ENCODE measurements at places on chromosomes 7 and 10.

DNA sequence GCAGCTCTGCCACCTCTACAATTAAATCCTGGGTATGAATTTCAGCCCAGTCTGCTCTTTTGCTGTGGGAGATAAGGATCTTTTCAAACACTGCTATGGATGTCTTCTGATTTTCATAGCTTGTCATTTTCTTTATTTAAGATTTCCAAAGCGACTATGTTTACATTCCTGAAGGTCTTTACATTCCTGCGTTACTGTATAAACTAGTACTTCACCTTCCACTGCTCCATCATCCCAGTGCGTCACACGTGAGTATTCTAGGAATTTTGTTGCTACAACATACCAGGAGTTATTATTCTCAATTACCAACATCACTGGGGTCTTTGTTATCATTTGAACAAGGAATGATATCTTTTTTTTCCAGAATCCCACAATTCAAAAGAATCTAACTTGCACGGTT is 944.7 kb downstream of the SORCS3 start:
- DNase-seq, result peak; percentile 62

DNA sequence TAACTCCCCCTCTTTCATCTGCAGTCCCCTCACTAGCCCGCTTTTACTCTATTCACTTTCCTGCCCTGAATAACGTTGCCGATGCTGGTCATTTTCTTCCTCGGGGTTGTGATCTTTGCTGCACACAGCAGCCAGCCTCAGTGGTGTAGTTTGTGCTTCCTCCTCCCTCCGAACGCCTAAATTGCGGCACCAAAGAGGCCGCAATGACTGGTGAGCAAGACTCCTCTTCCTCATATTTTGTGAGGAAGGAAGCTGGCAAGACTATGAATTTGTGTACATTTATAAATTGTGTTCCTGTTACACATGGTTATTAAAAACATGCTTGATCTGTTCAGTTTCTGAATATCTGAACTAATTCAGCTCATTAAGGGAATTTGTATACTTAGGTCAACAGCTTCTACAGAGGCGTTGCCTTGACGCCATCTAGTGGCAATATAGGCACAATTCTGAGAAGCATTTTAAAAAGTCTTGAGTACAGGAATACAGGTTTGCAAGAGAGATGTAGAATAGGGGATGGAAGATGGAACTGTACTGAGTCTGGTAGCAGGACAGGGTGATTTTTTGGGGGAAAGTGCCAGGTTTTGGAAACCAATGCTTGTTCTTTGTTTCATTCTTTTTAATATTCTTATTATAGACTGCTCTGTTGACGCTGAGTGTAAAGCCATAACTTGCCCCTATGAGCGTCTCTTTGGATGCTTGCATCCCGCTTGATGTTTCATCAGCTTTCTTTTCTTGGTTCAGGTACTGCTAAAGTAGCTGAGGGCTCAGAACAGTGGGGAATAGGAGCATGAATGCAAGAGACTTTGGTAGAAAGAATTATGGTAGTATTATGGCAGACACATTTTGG is 4.1 kb upstream of the TAS2R5 start:
- peak; percentile 61 for DNase-seq

- DNase-seq, result no peak
Measured at GRCh38 chr10:36336315-36336714, 694.2 kb upstream of the FZD8 start.

GRCh38 chr7:53035499-53036412 is at the start of gene POM121L12:
Gene POM121L12, plus strand, starts transcription at chr7:53035633. Its CDS starts 39 bp downstream, at chr7:53035672.
- DNase-seq, result no peak

DNA sequence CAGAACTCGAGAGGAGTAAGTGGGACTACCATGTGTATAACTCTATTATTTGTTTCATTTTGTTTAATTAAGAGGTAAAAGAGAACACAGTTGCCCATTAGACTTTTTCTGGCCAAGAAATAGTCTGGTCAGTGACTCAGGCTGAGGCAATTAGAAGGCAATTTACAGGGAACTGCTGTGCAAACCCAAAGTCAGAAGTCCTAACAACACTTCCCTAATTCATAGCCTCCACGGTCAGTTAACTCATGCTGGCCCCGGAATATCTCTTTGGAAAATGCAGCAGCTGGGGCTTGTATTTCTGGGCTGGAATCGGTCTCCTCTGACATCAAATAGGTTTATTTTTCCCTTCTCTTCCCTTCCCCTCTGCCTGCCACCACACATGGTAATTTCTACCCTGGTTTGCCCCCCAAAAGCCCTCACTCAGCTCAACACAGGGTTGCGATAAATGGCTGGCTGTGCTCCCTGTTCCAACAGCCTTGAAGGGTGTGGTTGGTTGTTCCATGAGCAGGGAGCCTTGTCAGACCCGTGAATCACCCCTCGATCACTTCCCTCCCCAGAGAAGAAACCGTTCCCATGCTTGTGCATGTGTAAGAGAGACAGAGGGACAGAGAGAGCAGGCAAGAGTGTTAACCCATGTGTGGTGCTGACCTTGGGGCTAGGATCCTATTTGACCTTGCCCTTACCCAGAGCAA is 5.3 kb downstream of the SH3PXD2A start:
- peak; percentile 80 for DNase-seq

GRCh38 chr10:83346266-83346910 is 792.9 kb upstream of the GHITM start:
- DNase-seq, result peak; percentile 2

GRCh38 chr7:130140551-130141160 is 64.5 kb downstream of the TMEM209 start:
- DNase-seq, result no peak

DNA sequence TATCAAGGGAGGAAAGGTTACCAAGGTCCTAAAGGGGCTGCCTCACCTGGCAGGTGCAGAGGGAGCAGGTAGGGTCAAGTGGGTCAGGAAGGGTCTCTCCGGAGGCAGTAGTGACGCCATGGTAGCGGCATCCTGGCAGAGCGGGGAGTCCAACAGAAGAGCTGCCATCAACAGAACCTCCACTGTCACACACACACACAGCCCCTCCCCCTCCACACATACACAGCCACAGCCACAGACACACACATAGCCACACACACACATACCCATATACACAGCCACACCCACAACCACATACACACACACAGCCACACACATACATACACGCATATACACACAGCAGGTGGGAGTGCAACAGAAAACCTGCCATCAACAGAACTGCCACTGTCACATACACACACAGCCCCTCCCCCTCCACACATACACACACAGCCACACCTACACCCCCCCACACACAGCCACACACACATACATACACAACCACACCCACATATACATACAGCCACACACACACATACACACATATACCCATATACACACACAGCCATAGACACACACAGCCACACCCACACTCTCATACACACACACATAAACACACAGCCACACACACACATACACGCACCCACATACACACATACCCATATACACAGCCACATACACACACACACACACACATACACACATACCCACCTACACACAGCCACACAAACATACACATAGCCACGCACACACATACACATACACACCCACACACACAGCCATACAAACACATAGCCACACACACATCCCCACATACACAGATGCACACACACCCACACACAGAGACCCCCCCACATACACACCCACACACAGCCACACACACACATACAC is 23.1 kb downstream of the KCP start:
- DNase-seq, result no peak

- no peak for DNase-seq
Measured at GRCh38 chr10:102017295-102017694, 38.7 kb downstream of the ARMH3 start.

DNA sequence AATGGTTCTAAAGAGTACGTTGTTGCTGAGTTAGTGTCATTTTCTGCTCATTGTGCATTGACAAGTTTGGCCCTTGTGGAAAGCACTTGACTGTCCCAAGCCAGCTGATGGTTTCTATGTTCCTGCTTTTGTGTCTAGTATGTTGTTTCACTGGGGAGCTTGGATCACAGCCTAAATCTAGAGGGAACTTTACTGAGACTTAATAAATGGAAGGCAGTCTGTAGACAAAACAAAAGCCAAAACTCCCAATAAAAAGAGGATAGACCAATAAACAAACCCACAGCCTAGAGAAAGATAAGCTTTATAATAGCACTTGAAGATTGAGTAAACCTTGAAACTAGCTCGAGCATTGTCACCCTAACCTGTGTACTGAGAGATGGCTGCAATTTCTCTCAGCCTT is 196.8 kb downstream of the ADRA2A start:
- no peak for DNase-seq

- peak; percentile 44 for DNase-seq
Measured at GRCh38 chr10:90925079-90926029, 4.5 kb upstream of the ANKRD1 start.

DNA sequence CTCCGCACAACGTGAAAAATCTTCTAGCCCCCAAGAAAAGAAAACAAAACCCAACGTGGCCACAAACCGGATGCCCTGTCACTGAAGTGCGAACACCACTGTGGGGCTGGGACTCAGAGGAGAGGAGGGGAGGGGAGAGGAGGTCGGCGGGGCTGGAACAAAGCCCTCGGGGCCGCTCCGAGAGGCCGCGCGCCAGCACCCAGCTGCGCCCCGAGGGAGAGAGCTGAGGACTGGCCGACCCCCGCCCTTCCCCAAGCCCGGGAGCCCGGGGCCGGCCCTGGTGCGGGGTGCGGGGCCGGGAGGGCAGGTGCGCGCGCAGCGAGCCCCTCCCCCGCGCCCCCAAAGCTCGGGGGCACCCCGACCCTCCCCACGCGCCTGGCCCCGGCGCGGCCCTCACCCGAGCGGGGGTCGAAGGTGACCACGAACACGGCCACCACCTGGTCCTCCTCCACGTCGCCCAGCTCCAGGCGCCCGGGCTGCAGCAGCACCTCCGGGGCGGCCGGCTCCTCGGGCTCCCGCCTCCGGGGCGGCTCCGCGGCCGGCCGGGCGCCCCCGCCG is 398 bp downstream of the DENND11 start:
- DNase-seq, result peak; percentile 42

- DNase-seq, result no peak
Measured at GRCh38 chr7:25669281-25669781, 441.0 kb upstream of the NPVF start.

GRCh38 chr7:1385086-1385808 is 74.0 kb downstream of the MICALL2 start:
- no peak for DNase-seq

- peak; percentile 72 for DNase-seq
Measured at GRCh38 chr7:31811650-31812461, 124.8 kb downstream of the PPP1R17 start.

DNA sequence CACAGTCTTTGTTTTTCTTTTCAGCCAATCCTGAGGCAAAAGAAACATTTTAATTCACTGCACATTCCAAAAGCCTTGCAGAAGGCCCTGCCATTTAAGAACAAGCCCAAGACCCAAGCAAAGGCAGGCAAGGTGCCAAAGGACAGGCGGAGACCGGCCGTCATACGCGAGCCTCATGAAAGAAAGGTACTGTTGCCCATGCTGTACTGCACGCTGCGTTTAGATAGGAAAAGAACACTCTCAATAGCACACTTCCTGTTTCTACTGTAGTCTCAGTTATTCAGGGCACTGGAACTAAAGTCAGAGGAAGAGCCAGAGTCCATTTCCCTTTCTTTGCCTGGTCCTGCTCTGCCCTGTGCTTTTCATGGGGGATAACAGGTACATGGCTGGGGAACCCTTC is 47.6 kb downstream of the BMS1 start:
- DNase-seq, result no peak

- DNase-seq, result no peak
Measured at GRCh38 chr10:65911151-65911835, 1014.5 kb upstream of the LRRTM3 start.

GRCh38 chr10:132899751-132900065 is 42.7 kb downstream of the CFAP46 start:
- DNase-seq, result no peak

Measured in kidney tubule cell (primary cell).